ENCODE measurements at places on chromosomes 12 and 14.

GRCh38 chr14:75970989-75971388 is 10.8 kb downstream of the TGFB3 start:
- DNase-seq = no peak

DNA sequence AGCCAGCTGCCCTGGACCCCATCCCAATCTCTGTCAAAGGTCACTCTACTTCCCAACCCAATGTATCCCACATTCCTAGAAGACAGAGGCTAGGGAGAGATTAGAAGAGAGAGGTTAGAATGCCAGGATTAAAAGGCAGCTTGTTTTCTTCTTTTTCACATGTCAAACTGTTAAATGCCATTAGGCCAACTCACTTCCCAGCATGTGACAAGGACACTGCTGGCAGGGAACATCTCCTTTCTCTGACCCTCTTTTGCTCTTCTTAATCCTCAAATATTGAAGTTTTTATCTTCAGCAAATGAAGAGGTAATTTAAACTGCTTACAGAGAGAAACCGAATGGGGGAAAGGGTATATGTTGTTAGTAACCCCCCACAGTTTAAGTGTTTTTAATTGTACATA is 89.1 kb downstream of the BBS10 start:
- no peak for DNase-seq

- DNase-seq = no peak
Measured at GRCh38 chr14:95274874-95275273, 44.8 kb downstream of the CLMN start.

DNA sequence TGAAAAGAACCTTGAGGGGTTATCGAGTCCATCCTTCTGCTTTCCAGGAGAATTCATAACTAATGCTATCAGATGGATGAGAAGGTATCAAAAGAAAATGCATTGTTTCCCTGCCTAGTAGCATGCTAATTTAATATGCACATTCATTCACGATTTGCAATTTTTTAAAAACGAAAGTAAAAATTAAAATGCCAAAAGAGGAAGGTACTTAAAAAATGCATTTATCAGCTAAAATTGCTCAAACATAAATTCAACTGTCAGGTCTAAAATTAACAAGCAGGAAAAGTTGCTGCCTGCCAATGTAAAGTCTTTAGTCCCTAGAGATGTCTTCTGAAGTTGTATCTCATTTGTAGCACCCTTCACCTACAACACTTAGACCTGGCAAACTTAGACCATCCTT is 7.9 kb downstream of the ATF7 start:
- DNase-seq = no peak

- DNase-seq = no peak
Measured at GRCh38 chr12:129080391-129080790, 227.1 kb downstream of the GLT1D1 start.

DNA sequence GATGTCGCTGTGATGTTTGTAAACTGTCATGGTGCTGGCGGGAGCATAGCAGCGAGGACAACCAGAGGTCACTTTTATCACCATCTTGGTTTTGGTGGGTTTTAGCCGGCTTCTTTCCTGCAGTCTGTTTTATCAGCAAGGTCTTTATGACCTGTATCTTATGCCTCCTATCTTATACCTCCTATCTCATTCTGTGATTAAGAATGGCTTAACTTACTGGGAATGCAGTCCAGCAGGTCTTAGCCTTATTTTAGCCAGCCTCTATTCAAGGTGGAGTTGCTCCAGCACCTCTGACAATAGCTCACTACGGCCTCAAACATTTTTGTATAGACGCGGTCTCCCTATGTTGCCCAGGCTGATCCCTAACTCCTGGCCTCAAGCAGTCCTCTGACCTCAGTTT is 53.7 kb downstream of the B4GALNT3 start:
- DNase-seq = no peak

DNA sequence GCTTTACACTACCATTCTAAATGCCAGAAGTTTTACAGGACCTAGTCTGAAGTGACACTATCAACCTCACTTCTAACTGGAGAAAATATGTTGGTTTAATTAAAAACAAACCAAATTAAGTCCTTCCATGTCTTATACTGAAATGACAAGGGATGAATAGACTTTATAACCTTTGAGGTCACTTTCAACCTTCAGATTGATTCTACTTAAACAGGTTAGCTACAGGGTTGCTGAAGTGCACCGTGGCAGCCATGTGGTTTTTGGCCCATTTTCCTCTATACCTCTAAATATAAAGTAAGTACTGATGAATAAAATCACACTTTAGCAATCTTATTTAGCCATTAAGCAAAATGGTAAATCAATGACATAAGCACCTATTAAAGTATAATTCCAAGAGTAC is 3.9 kb downstream of the SLC38A2 start:
- no peak for DNase-seq

- DNase-seq = no peak
Measured at GRCh38 chr14:51457843-51458562, 193.7 kb upstream of the FRMD6 start.

DNA sequence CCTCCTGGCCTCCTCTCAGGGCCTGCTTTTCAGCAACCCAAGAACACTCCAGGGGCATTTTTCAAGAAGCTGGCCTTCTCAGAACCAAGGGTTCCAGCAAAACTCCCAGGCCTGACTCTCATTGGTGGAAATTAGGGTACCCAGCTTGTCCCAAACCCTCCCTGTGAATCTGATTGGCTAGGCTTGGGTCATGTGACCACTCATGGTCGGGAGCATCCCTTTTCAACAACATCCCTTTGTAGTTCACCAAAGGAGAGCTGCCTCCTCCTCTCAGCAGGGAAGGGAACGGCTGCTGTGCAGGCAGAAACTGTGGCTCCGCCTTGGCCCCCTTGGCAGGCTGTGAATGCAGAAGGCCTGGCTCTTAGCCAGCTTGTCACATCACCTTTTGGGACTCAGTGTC is 94.5 kb downstream of the AACS start:
- no peak for DNase-seq

DNA sequence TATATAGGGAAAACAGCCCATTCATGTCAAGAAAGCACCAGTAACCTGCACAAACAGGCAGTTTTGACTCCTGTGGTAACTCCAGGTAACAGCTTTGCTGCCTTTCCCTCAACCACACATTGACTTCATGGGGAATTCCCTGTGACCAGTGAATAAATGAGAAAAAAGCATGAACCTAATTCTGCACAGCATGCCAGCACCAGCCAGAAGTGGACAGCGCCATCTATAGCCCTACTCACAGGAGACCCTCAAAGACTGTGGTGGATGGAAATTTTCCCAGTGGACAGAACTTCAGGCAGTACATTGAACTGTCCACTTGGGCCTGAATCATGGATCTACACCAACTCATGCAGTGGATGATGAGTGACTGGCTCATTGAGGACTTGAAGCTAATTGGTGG is 152.1 kb downstream of the SLC8A3 start:
- no peak for DNase-seq
